Pancreas (tissue), 10 donors: ENCODE measurements at places on chromosomes 11 and 22. TPM values are rescaled to one million over a fixed set of nuclear protein-coding genes. Genes with fewer than 3 reads are reported as not detected.

GRCh38 chr22:32327596-32328171, 30.0 kb upstream of the RFPL3 start:
- no peaks in the 10 kb centered on the region for H3K27me3 ChIP-seq
- no peaks in the 10 kb centered on the region for H3K4me1 ChIP-seq
- H3K4me3 ChIP-seq, result no peak overlapping the region
- DNase-seq, result no peak
- H3K36me3 ChIP-seq, result no peaks in the 10 kb centered on the region
- no peak overlapping the region for H3K27ac ChIP-seq

GRCh38 chr11:1081601-1082311, 7.1 kb downstream of the MUC2 start:
- no peaks in the 10 kb centered on the region for H3K27me3 ChIP-seq
- no peak overlapping the region for H3K4me3 ChIP-seq
- no peaks in the 10 kb centered on the region for H3K4me1 ChIP-seq
- H3K36me3 ChIP-seq, result no peaks in the 10 kb centered on the region

DNA sequence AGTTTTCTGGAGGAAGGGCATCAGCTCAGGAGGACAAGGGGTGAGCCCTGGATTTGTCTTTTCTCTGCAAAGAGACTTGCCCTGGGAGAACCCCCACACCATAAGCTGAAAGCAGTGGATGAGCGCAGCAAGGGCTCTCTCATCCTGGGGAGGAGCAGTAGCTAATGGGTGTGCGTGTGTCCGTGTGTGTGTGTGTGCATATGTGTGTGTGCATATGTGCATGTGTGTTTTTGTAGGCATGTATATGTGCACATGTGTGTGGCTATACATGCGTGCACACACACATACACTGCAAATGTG, 45.3 kb downstream of the SMIM38 start:
- H3K27ac ChIP-seq, result no peak overlapping the region
- H3K36me3 ChIP-seq, result no peaks in the 10 kb centered on the region
- H3K4me1 ChIP-seq, result no peaks in the 10 kb centered on the region
- H3K27me3 ChIP-seq, result no peaks in the 10 kb centered on the region
- no peak overlapping the region for H3K4me3 ChIP-seq
- DNase-seq, result no peak

DNA sequence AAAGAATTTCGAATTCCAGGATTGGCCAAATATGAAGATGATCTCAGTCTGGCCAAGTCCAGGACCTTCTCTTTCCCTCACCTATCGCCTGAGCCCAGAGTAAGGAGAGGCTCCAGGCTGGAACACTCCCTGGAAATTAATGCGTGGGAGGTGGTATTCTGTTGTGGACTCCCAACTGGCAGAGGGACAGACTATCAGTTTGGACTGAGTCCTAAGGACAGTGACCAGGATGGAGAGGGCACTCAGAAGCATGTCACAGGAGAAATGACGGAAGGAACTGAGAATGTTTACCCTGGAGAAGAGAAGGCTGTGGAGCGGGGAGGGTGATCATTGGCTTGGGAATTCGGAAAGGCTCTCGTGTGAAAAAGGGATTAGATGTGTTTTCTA, 84.4 kb downstream of the RPL27A start:
- H3K4me3 ChIP-seq, result no peak overlapping the region
- no peaks in the 10 kb centered on the region for H3K36me3 ChIP-seq
- H3K4me1 ChIP-seq, result peaks cover 15% of the 10 kb centered on the region
- DNase-seq, result no peak
- peak overlapping the region; percentile 8 for H3K27ac ChIP-seq

GRCh38 chr22:26985931-26986782, 328.8 kb downstream of the MIAT start:
- H3K4me3 ChIP-seq, result no peak overlapping the region
- H3K27ac ChIP-seq, result no peak overlapping the region
- no peaks in the 10 kb centered on the region for H3K27me3 ChIP-seq
- DNase-seq, result no peak
- H3K36me3 ChIP-seq, result no peaks in the 10 kb centered on the region

- peak overlapping the region; percentile 53 for H3K27ac ChIP-seq
- no peak overlapping the region for H3K4me3 ChIP-seq
- H3K4me1 ChIP-seq, result peaks cover 22% of the 10 kb centered on the region
- peak; percentile 35 for DNase-seq
- H3K36me3 ChIP-seq, result no peaks in the 10 kb centered on the region
These were observed 380.9 kb downstream of the TBC1D22A start for GRCh38 chr22:47143249-47143938.

DNA sequence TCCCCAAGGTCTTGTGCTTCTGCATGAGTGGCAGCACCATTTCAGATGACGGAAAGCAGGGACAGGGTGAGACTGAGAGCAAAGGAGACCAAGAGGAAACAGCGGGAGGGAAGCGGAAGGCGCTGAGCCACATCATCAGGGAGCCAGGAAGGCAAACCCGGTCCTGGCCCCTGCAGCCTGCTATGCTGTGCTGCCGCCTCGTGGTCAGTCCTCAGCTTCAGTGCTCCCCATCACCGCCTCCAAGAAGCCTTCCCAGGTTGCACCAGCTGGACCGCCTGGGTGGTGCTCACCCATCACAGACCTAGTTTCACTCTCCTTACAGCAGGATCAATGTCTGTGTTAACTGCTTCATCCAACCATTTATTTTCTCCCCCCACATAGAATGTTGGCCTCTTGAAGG, 73.0 kb upstream of the PHF21B start:
- no peak for DNase-seq
- no peak overlapping the region for H3K4me3 ChIP-seq
- no peaks in the 10 kb centered on the region for H3K36me3 ChIP-seq
- H3K27me3 ChIP-seq, result peaks cover 3% of the 10 kb centered on the region
- H3K4me1 ChIP-seq, result no peaks in the 10 kb centered on the region

DNA sequence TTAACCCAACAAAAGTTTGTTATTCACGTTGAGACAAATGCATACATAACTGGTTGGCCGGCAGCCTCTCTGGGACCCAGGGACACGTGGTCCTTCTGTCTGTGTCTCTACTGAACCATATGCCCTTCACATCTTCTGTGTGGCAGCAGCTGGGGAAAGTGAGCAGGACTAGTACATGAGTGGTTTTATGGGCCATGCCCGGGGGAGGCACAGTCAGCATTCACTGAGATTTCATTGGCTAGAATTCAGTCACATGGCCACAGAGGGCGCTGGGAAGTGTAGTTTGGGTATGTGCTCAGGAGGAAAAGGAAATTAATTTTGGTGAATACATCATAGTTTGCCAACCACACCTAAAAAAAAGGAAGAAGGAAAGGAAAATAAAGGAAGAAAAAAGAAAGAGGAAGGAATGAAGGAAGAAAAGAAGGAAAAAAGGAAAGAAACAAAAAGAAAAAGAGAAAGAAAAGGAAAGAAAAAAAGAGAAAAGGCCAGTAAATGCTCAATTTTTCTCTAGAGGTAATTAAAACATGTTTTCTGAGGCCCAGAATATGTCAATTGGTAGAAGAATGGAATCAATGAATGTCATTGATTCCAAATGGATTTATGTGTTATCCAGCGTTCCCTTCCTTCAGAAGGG, 55.9 kb upstream of the KIRREL3 start:
- no peaks in the 10 kb centered on the region for H3K27me3 ChIP-seq
- DNase-seq, result no peak
- no peak overlapping the region for H3K27ac ChIP-seq
- H3K4me3 ChIP-seq, result no peak overlapping the region
- no peaks in the 10 kb centered on the region for H3K4me1 ChIP-seq
- no peaks in the 10 kb centered on the region for H3K36me3 ChIP-seq

- H3K4me1 ChIP-seq, result no peaks in the 10 kb centered on the region
- no peak overlapping the region for H3K4me3 ChIP-seq
- no peaks in the 10 kb centered on the region for H3K36me3 ChIP-seq
- no peaks in the 10 kb centered on the region for H3K27me3 ChIP-seq
These were observed 39.0 kb upstream of the MMP20 start for GRCh38 chr11:102664001-102664752.

DNA sequence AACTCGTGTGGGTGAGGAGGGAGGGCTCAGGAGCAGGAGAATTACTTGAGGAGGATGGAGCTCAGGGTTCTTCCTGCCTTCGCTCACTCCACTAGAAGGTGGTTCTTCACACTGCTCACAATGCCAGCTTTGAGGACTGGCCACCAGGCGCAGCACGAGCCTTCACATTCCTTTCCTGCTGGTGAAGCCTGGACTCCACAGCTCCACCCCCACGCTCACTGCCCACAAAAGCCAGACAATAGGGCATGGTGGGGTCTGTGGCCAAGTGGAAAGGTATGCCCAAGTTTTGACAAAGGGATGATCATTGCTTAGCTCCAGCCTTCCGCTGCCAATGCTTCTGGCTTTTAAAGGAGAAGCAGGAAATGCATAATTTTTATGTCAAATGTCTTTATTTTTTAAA, 58.0 kb upstream of the FADD start:
- H3K4me1 ChIP-seq, result no peaks in the 10 kb centered on the region
- no peak for DNase-seq
- H3K36me3 ChIP-seq, result no peaks in the 10 kb centered on the region
- H3K27ac ChIP-seq, result no peak overlapping the region
- H3K27me3 ChIP-seq, result no peaks in the 10 kb centered on the region

DNA sequence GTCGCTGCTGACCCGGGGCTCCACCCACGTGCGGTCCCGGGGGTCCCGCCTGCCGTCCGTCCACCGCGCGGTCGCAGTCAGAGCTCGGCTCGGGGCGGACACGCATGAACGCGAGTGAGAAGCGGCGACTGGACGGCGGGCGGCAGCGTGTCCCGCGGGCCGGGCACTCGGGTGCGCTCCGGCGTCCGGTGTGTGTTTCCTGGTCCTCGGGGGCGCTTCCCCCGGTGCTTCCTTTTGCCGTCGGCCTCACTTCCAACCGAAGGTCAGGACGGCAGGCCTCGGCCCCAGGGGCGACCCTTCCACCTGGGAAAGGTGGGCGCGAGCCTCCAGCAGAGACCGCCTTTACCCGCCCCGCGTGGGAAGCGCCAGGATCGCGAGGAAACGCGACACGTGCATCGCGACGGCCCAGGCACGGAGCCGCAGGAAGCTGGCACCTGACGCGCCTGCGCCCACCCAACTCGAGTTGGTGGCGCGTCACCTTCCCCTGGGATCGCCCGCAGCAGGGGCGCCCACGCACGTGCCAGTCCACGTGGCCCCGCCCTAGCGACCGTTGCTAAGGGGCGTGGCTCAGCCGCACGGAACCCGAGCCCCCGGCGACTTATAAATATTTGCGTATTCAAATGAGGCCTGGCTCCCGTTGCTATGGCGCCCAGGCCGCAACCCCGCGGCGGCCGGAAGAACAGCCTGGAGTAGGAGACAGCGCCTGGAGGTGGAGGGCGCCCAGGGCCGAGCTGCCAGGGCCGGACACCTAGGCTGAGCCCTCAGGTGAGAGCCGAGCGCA, at the start of gene LRRC56:
Gene LRRC56, plus strand, starts transcription at position 687 of the 781 bp plus-strand sequence. CDS start 3,158 bp downstream, outside the sequence.
- H3K27ac ChIP-seq, result peak within 1 kb of the TSS; percentile 78
- H3K4me1 ChIP-seq, result peaks cover 6% of the 10 kb centered on the region
- H3K4me3 ChIP-seq, result peak within 1 kb of the TSS; percentile 50
- peaks cover 8% of the 10 kb centered on the region for H3K36me3 ChIP-seq
- no peaks in the 10 kb centered on the region for H3K27me3 ChIP-seq
- DNase-seq, result peak; percentile 88

- DNase-seq, result peak; percentile 48
- H3K36me3 ChIP-seq, result no peaks in the 10 kb centered on the region
- no peak overlapping the region for H3K27ac ChIP-seq
- H3K27me3 ChIP-seq, result no peaks in the 10 kb centered on the region
These were observed 13.2 kb downstream of the KCNJ4 start for GRCh38 chr22:38441620-38442287.

LIMK2 gene
- 30.2 TPM for total RNA-seq

MAP6 gene
- 2.7 TPM for total RNA-seq

GNG3 gene
- not detected for total RNA-seq

NPAT gene
- total RNA-seq, result 4.6 TPM
